ENCODE measurements at places on chromosomes 4 and X.

DNA sequence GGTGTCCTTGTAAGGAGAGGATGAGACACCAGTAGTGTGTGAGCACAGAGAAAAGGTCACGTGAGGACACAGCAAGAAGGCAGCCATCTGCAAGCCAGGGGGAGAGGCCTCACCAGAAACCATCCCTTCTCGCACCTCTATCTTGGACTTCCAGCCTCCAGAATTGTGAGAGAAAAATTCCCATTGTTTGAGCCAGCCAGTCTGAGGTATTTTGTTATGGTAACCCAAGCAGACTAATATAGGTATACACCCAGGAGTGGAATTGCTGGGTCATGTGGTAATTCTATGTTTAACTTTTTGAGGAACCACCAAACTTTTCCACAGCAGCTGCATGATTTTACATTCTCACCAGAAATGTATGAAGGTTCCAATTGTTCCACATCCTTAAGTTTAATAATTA, 25.6 kb downstream of the ZDHHC9 start:
- no peak for DNase-seq

GRCh38 chr4:54575919-54576318, 81.8 kb upstream of the KIT start:
- DNase-seq = no peak

- no peak for DNase-seq
Observed at GRCh38 chr4:71303850-71304249, 35.0 kb upstream of the SLC4A4 start.

GRCh38 chr4:39502019-39502663, 25.1 kb downstream of the UGDH start:
- DNase-seq = no peak

DNA sequence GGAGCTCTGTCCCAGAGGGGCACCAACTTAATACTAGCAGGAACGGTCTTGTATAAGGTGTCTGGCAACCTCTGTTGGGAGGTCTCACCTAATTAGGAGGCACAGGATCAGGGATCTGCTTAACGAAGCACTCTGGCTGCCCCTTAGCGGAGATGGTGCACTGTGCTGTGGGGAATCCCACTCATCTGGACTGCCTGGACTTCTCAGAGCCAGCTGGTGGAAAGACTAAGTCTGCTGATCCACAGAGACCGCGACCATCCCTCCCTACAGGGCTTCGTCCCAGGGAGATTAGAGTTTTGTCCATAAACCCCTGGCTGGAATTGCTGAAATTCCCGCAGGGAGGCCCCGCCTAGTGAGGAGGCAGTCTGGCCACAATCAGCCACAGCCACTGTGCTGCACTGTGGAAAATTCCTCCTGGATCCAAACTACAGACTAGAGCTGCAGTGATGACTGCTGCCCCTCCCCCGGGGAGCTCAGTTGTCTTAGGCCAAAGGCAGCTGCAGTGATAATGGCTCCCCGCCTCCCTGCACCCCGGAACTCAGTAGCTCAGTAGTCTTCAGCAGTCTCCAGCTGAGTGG, 22.0 kb upstream of the ZCCHC4 start:
- DNase-seq = no peak

Measured in CD4-positive, alpha-beta T cell treated with Interleukin-6 at 100 ng/mL for 8 hours (primary cell).